ENCODE measurements at places on chromosomes 7 and 10. TPM values are rescaled to one million over a fixed set of nuclear protein-coding genes. Genes with fewer than 3 reads are reported as not detected.

GRCh38 chr10:14879928-14880193 is 1.2 kb downstream of the SUV39H2 start:
- no peak for DNase-seq

- DNase-seq = no peak
These were observed 110.4 kb downstream of the TCF7L2 start for GRCh38 chr10:113060201-113061053.

- DNase-seq = no peak
These were observed 621.3 kb upstream of the DPP6 start for GRCh38 chr7:153430931-153431330.

The NXPH1 gene
- polyA plus RNA-seq = not detected

Measured in stomach (tissue), 19 donors.